ENCODE measurements at places on chromosomes 7 and 10.

DNA sequence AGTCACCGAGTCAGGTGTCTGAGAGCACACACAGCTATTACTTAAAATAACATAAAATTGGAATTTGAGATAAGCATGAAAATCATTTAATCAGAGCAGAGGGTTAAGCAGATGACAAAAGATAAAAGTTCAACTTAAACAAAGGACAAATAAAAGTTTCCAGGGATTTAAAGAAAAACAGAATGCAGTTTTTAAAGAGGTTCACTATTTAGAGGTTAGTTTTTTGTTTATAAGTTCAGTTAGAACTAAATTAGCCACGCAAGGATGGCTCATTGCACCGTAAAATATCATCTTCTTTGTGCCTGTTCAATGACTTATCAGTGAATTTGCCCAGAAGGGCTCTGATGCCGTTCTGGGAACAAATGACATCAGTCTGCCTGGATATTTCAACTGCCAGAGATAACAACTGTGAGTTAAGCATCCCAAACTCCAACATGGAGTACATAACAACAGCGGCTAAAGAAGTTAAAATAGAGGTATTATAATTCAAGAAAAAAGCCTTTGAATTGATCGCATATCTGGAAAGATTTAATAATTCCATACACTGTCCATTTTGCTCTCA is 107.8 kb downstream of the ANK3 start:
- DNase-seq: no peak

GRCh38 chr10:79245539-79246208 is 101.6 kb upstream of the PPIF start:
- no peak for DNase-seq

DNA sequence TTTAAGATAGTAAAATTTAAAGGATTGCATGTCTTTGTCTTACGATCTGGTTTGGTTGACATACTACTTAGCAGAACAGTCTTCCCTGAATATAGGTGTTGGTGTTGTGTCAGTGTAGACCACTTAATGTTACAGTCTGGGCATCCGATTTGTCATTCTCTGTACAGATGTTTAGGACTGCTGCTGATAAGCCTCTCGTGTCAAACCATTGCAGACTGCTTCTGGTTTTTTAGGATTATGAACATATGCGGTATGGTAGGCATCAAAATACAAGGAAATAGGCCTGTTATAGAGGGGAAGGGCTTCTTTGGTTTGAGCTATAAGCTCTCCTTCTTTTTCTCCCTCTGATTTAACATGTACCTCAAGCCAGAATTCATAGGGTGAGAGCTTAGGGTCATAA is 7.4 kb downstream of the CYP3A43 start:
- DNase-seq: no peak

- no peak for DNase-seq
Measured at GRCh38 chr10:99888622-99889021, 106.2 kb downstream of the ABCC2 start.

- no peak for DNase-seq
Measured at GRCh38 chr10:110613996-110614495, 30.1 kb upstream of the RBM20 start.

DNA sequence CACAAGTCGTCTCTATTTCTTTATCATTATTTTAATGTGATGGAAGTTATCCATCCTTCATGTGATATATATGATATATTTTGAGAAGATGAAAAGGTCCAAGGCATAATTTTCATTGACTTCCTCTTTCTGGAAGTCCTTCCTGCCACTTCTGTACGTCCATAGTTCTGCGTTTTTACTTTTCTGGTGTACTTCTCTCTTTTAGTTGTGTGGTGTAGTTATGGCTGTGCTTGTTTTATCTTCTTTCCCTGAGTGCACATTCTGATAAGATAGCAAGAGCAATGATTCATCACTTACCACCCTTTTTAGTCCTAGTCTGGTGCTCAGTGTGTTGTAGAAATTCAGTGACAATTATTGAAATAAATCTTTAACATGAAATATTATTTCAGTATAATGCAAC is 231.3 kb upstream of the FERD3L start:
- DNase-seq: no peak

- no peak for DNase-seq
Measured at GRCh38 chr7:108002726-108003598, at the start of gene LAMB1. TSS of gene LAMB1 (minus strand) at chr7:108003161. CDS start at chr7:108002885, 276 bp downstream.

GRCh38 chr7:216360-217300 is 24.3 kb downstream of the FAM20C start:
- DNase-seq: no peak

- DNase-seq: no peak
Measured at GRCh38 chr7:36006636-36007229, 146.3 kb upstream of the EEPD1 start.

DNA sequence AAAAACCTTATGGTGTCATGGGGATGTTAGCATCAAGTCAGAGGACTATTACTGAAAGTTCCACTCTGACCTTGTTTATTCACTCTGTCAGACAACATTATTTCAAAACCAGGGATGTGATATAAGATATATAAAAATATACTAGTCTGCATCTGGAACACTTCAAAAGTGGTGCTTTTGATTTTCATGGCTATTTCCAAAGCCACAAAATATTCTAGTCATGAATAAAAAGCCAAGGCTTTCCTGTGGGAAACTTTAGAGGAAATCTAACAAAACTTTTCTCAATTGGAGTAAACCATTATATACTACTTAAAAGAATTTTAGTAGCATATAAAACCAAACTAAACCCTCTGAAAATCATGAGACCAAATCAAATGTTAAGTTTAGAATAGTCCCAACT is 205.2 kb downstream of the TMEM26 start:
- no peak for DNase-seq

- peak; percentile 78 for DNase-seq
Measured at GRCh38 chr10:62053860-62054259, 152.4 kb downstream of the ARID5B start.

DNA sequence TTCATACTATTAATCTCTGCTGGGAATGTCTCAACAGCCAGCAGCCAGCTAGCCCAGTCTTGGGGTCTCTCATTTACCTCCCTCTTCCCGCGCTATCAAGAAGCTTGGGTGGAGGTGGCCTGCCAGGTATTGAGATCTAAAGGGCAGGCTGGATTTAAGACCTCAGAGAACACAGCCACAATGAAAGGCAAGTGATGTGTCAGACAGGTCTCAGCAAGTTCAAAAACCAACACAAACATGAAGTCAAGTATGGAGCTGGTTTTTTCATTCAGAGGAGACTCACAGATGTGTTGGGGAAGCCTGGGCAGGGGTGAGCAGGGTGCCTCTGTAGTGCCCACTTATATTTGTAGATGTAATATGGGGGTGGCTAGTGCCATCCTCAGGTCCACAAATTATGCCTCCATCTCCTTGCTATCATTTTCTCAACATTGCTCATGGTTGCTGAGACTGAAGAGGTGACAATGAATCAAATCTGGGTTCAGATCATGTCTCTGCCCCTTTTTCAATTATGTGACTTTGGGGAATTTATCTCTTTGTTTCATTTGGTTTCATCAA is 27.7 kb upstream of the CROT start:
- DNase-seq: no peak

DNA sequence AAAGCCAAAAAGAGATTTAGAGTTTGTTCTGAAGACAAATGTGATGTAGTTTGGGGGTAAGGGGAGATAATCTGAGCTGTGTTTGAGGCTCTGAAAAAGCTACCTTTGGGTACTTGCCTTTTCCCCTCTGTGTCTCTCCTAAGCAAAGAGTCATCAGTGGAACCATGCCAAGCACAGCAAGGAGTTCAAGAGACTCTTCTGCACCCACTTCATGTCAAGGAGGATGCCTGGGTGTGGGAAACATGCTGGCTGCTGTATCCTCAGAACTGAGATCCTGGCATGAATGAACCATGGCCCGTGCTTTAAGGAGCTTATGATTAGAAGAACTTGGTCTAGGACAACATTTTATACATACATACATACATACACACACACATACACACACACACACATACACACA is 142.9 kb downstream of the NOC3L start:
- DNase-seq: no peak

- DNase-seq: no peak
Measured at GRCh38 chr7:102873470-102874165, 39.2 kb upstream of the LRRC17 start.

DNA sequence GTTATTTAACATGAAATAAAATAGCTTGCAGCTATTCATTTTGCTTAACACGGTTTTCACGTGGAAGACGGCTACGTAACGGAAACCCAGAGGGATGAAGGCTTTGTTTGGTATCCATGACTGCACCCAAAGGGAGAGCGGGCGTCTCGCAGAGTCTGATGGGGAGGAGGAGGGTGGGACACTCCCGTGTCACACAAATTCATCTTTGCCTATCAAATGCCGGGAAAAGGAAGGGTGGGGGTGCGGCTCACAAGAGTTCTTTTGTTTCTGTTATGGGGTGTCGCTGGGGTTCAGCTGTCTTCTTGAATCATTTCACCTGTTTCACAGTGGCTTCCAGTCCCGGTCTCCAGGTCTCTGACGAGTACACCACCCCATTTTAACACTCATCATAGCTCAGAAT is 108.5 kb downstream of the ZRANB1 start:
- no peak for DNase-seq

DNA sequence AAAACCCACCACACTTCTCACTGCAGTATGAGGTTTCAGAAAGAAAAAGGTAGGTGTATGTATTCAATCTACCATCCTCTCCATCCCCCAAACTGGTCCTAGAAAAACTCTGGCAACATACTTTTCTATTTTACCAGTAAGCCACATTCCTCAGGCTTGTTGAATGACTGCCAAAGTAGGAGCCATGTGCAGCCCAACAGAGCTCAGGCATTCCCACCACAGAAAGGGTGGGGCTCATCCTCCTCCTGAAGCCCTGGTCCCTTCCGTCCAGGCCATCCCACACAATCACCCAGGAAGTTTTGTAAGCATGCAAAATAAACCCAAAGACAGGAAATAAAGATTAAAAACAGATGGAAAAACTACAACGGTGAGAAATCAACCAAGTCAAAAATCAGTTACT is 57.2 kb downstream of the MAD1L1 start:
- no peak for DNase-seq

GRCh38 chr10:118541718-118542117 is 53.7 kb downstream of the PRLHR start:
- DNase-seq: no peak

Measured in NCI-H774 (cell line).